ENCODE measurements at places on chromosomes 1 and 21. TPM values are rescaled to one million over a fixed set of nuclear protein-coding genes. Genes with fewer than 3 reads are reported as not detected.

FALEC gene
- not detected for total RNA-seq

SMG7 gene
- 78.4 TPM for total RNA-seq

GRCh38 chr1:185693654-185694053, 40.5 kb upstream of the HMCN1 start:
- no peak for DNase-seq

GRCh38 chr1:202230939-202231645, 37.5 kb downstream of the LGR6 start:
- no peak for DNase-seq

PADI2 gene
- total RNA-seq: not detected

DNA sequence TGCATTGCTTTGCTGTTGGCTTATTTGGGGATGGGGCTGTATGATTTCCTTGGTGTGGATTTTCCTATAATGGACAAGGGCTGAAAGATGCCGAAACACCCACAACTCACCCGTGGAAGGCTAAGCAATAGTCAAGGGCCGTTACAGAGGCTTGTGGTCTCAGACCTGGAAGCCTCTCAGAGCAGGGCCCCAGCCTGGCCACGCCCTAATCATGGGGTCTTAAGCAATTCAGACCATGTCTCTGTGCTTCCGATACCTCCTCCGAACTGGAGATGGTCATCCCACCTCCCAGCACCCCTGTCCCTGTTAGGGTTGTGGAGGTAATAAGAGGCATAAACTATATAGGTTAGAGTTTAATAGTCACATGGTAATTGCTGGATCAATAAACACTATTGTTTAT, 3.4 kb downstream of the ABCG1 start:
- no peak for DNase-seq

AADACL3 gene
- not detected for total RNA-seq

GRCh38 chr1:44068442-44068921, 37.2 kb upstream of the SLC6A9 start:
- no peak for DNase-seq

GRCh38 chr1:204516180-204516879, at the start of gene MDM4:
Gene MDM4, plus strand, starts transcription at chr1:204516406. Its CDS starts 9,113 bp downstream, at chr1:204525519.
- DNase-seq: peak; percentile 97

GRCh38 chr1:72547412-72547811, 265.1 kb upstream of the NEGR1 start:
- DNase-seq: no peak

LORICRIN gene
- total RNA-seq: not detected

DNA sequence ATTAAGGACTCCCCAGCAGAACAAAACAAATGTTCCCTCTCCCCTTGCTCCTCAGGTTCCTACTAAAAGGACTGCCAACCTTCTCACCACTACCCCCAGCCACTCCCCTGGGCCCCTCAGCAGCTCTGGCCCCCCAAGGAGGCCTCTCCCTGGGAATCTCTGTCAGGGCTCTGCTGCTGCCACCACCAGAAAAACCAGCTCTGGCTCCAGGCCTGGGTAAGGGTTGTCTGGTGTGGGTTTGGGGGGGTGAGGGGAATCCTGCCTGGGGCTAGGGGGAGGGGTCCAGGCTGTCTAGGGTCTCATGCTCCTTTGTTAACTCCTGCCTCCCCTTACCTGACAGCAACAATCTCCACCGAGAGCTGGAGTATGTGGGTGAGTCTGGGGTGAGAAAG, 4.8 kb downstream of the NECTIN4 start:
- no peak for DNase-seq

GRCh38 chr1:169604781-169605560, 18.7 kb upstream of the F5 start:
- peak; percentile 84 for DNase-seq

DNA sequence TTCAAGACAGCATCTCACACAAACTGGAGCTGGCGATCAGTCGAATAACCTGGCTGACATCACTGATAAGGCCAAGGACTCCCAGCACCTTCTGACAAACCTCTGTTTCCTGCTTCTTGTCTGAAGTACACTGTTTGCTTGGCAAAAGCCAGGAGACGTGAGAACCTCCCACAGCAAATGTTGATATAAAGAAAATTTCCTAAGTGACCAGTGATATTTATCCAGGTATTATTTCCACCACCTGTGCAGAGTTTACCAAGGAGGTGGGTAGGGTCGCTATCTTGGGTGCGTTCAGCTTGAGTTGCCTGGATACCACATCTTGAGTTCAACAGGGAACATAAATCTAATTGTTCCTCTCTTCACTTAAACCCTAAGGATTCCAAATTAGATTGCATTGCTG, 72.9 kb downstream of the SETD4 start:
- DNase-seq: no peak

CRB1 gene
- total RNA-seq: not detected

BTG3 gene
- total RNA-seq: 80.5 TPM

All from activated CD4-positive, alpha-beta T cell treated with anti-CD3 and anti-CD28 coated beads, Interleukin-2, amount 10 ng/mL, durations not matched to agents 24 days and 14 days (primary cell).